ENCODE measurements at places on chromosomes 7 and 10.
A peak's percentile ranks its signal among the peaks of the same experiment; 100 is the strongest.

GRCh38 chr10:33334805-33335550, 511 bp upstream of the NRP1 start:
- peak; percentile 93 for DNase-seq

DNA sequence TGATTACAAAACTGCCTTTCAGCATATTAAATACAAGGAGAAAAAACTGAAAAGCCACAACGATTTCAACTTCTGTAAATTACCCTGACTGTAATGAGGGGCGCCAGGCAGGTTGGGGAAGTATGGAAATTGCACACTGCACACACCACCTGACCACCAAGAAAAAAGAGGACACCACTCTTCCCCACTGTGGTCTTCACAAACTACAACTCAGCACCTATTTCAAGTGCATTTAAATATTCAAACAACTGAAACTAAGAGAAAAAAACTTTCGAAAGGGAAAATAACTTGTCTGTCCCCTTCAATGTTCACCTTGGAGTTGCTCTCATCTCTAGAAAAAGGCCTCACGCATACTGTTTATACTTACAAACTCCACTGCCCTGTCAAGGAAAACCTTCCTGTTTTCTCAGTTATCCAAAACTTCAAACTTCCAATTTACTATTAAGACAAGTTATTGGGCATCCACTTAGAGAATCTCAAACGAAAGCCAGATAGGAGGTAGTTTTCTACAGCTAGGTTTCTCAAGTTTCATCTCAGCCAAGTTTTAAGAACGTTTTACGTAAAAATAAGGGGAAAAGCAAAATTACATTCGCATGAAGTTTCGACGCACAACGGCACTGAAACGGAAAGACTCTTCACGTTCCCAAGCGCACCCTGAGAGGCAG, 1.4 kb downstream of the LARP4B start:
- DNase-seq, result no peak

GRCh38 chr10:86824151-86824550, 67.7 kb downstream of the BMPR1A start:
- no peak for DNase-seq

GRCh38 chr7:49774459-49775064, 1.1 kb downstream of the VWC2 start:
- DNase-seq, result no peak

- DNase-seq, result peak; percentile 6
Observed at GRCh38 chr7:99843808-99844207, 16.0 kb downstream of the CYP3A43 start.

DNA sequence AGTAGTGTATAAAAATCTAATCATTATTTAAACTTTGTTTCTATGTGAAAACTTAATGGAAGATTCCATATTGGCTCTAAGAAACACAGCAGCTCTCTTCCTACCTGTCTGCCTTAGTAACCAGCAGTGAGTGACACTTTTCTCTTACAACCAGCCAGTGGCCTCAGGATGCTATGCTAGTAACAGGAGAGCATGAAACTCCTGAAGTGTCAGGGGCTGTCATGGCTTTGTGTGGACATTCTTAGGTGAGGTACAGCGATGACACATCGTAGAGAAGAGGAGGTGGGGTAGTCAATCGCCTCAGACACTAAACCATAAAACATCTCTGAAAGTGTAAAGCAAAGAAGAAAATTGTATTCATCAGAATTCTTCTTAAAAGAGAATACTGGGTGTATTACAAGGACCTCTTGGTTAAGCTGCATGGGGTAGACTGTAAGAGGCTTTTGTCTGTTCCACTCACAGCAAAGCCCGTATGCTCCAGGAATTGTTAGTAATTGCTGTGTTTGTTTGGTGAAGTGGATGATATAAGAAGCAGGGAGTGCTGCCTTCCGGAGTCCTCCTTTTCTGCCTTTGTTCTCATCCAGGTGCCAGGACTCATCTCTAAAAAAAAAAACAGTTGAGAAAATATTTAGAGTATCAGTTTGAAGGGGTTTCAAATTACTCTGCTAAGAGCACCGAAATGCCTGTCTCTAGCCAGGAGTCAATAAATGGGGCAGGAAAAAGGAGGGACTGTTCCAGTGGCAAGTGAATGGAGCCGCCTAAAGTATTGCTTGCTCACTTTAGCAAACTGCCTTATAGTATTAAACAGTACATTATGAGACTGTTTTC, 518.8 kb downstream of the CNTNAP2 start:
- DNase-seq, result no peak

GRCh38 chr7:67618556-67619162, 622.0 kb downstream of the TYW1 start:
- no peak for DNase-seq

DNA sequence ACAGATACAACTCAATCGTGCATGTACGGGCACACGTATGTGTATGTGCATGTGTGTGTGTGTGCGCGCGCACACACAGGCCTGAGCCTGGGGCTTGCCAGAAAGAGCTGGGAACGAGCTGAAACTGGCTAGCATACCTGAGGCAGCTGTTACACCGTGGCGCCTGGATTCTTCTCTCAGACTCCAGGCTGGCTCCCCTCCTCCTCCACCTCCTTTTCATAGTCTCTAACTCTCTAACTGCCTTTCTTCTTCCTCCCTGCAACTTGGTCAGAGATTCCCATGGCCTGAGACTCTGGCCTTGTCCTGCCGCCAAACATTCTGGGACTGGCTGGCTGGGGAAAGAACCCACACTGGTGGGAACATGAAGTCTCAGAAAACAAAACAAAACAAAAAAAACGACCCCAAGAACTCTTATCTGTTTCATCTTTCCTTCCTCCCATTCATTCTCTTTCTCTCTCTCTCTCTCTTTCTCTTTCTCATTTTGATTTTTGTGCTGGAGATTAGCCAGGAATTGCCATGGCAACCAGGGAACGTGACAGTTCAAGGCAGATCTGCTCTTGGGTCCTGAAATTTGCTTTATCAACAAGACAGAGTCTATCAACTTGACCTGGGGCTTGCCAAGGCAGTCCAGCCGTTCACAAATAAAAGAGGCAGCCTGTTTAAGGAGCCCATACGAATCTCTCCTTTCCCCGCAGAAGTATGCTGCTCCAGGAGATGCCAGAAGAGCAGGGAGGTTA, 76.8 kb upstream of the SEM1 start:
- no peak for DNase-seq

- peak; percentile 53 for DNase-seq
Observed at GRCh38 chr7:46461334-46461777, 540.3 kb upstream of the IGFBP3 start.

- no peak for DNase-seq
Observed at GRCh38 chr7:32560075-32560474, 64.8 kb downstream of the AVL9 start.
